ENCODE measurements at places on chromosomes 2 and 18. TPM values are rescaled to one million over a fixed set of nuclear protein-coding genes. Genes with fewer than 3 reads are reported as not detected.

DNA sequence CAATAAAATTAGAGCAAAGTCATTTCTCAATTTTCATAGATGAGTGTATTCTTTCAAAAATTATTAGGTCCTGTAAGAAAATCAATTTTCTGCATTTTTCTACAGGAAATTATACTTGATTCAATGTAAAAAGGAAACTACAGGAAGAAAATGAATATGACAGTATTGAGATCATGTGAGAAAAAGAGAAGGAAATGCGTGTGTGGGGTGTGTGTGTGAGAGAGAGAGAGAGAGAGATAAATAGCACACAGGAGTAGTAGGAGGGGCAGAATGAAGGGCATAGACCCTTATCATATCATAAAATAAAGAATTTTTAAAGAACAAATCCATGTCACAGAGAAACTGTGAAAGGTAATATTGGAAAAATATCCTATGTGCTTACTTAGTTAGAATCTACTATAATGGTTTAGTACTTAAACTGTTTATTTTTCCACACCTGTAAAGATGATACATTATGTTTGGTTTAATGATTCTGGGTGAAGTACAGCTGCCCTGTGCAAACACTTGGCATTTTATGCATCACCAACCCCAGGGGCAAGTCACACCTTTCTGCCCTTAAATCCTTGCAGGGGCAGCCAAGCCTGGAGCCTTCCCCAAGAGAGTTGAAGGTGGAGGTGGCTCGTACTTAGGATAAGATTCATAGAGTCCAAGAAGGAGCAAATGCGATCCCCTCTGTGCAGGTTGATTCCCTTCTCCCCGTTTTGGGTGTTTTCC is 276.4 kb downstream of the TGIF1 start:
- DNase-seq: no peak

- no peak for DNase-seq
Measured at GRCh38 chr2:180524499-180524898, 455.9 kb upstream of the UBE2E3 start.

The VWA3B gene
- total RNA-seq: not detected

The DYSF gene
- total RNA-seq: 10.1 TPM

The MARS2 gene
- total RNA-seq: 8.3 TPM

GRCh38 chr2:165573534-165574461 is 104.3 kb downstream of the CSRNP3 start:
- no peak for DNase-seq

- DNase-seq: no peak
Measured at GRCh38 chr18:12879840-12880540, 4.0 kb downstream of the PTPN2 start.

The C2orf15 gene
- not detected for total RNA-seq

- DNase-seq: no peak
Measured at GRCh38 chr18:25053466-25053865, 298.5 kb downstream of the ZNF521 start.

- DNase-seq: no peak
Measured at GRCh38 chr2:170339750-170340692, 162.1 kb downstream of the MYO3B start.

DNA sequence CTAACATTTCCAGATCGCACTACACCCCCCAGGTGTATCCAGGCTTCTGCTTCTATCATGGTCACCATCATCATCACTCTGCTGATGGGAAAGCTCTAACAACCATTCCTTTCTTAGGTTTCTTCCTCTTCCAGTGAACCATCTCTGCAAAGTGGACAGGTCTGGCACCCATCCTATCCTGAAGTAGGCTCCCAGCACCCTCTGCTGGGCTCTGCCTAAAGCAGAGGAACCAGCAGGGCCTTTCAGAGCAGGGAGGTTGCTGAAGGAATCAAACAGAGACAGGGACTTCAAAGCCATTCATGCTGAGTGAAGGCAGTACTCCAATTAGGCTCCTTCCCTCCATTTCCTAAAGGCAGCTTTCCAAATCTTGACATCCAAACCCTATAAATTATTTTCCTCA is 27.2 kb upstream of the SATB2 start:
- no peak for DNase-seq

The CD302 gene
- 56.5 TPM for total RNA-seq

- DNase-seq: no peak
Measured at GRCh38 chr2:210366675-210367080, 51.7 kb upstream of the MYL1 start.

The LYG2 gene
- not detected for total RNA-seq

The MC2R gene
- total RNA-seq: not detected

GRCh38 chr2:12493031-12493513 is 223.7 kb upstream of the TRIB2 start:
- no peak for DNase-seq

- peak; percentile 47 for DNase-seq
Measured at GRCh38 chr2:48228345-48228684, 301.6 kb upstream of the STON1 start.

GRCh38 chr2:26363323-26363722 is 16.7 kb upstream of the ADGRF3 start:
- DNase-seq: no peak

DNA sequence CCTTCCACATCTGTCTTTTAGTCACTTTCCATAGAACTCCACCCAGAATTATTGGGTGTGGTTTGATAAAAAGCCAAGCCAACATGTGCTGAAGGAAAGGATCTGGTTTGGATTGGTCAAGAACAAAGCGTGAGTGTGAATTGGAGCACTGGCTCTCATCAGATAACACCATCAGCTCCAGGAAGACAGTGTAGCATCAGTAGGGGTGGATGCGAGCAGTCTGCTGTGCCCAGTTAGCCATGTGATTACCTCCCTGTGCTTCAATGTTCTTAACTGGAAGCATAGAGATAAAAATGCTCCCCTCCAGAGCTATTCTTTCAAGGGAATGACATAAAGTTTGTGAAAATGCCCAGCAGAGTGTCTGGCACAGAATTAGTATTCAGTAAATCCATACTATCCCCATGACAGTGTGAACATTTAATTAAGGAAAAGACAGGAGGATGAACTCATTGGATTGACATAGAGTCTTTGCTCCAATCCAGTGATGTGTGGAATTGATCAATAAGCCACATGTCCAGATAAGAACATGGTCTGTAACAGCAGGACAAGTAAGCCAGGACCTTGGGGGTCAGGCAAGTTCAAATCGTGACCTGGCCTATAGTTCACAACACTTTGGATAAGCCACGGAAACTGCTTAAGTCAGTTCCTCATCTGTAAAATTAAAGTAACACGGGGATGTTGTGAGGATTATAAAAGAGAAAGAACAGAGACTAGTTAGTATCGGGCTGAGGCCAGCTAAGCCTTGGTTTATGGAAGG is 68.0 kb downstream of the FAM124B start:
- DNase-seq: no peak

DNA sequence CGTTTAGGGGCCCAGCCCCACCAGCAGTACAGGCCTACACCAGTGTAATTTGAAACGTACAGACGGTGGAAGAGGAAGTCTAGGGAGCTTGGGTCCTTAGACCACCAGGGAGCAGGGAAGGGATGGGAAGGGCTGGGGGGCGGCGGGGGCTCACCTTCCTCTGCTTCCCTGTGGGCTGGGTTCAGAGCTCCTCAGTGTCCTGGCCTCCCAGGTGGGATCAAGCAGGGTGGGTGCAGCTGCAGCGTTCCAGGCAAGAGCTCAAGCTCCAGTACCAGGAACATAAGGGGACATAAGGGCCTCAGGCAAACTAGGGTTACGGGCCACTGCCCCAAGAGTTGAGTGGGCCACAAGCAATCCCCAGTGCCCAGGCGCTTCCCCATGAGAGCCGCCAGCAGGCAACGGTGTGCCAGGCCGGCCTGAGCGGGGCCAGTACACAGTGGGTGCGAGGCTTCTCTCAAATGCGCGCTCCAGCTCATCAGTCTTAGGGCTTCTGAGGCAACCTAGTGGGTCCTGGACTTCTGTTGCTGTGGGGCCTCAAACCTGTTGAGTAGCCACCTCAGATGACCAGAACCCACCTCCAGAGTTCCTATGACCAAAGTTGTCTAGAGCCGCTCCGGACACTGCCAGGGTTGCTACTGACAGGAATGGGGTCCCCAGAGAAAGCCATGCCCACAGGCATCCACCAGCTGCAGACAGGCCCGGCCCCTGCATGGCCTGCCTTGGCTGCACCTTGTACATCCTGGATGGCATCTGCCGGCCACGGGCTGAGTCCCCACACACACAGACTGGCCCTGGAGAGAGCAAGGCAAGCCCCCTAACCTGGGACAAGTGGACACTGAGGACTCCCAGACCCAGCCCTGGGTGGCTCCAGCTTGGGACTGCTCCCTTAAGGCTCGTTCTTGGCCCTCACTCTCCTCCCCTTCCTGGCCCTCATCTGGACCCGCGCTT is 5.2 kb downstream of the ANKRD23 start:
- no peak for DNase-seq

- no peak for DNase-seq
Measured at GRCh38 chr2:57884281-57884680, 162.3 kb upstream of the VRK2 start.

DNA sequence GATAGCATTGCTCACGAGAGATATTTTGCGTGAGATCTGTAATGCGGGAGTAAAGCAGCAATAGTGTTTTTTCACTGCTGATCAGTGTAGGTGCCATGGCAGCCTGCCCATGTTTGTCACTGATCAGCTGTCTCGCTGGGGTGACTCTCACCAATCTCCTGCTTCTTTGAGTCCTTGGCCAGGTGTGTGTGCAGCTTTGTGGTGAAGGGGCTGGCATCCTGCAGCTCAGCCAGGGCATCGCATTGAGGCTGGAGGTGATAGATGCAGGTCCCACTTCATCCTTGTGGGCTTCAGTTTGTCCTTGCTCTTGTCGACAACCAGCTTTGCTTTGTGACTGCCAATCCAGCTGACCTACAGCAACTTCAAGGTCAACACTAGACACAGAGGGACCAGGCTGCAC is 258.3 kb upstream of the CXCR4 start:
- no peak for DNase-seq

- no peak for DNase-seq
Measured at GRCh38 chr2:236616624-236617023, 47.0 kb downstream of the ACKR3 start.

GRCh38 chr2:3639653-3640052 is 18.3 kb upstream of the ALLC start:
- DNase-seq: peak; percentile 58

The UCN gene
- 3.2 TPM for total RNA-seq

GRCh38 chr18:32175265-32175664 is 14.6 kb upstream of the MEP1B start:
- no peak for DNase-seq

- DNase-seq: no peak
Measured at GRCh38 chr2:100248044-100248330, 74.3 kb downstream of the LONRF2 start.

GRCh38 chr18:56992777-56993176 is 154.1 kb upstream of the BOD1L2 start:
- DNase-seq: no peak

- no peak for DNase-seq
Measured at GRCh38 chr2:101359410-101359954, 27.8 kb downstream of the CREG2 start.

- no peak for DNase-seq
Measured at GRCh38 chr2:116874021-116874420, 940.5 kb upstream of the DDX18 start.

The AMER3 gene
- total RNA-seq: not detected

GRCh38 chr2:191526091-191526490 is 151.8 kb upstream of the NABP1 start:
- no peak for DNase-seq

The CPO gene
- not detected for total RNA-seq

DNA sequence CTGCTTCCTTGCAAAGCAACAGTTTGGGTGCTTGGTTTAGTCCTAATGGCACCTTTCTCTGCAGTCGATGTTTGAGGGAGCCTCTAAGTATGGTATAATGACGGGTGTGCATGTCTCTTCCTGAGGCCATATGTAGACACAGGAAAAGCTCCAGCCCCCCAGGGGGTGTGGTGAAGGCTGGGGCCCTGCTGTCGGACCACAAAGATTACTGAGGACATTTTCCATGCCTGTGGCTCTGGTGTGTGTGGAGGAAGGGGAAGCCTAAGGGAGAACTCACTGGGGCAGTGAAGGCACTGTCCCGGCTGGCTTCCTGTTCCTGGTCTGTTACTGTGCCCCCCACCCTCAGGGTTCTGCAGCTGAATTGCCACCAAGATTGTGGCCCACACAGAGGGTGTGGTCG is 187.1 kb downstream of the FHOD3 start:
- no peak for DNase-seq

DNA sequence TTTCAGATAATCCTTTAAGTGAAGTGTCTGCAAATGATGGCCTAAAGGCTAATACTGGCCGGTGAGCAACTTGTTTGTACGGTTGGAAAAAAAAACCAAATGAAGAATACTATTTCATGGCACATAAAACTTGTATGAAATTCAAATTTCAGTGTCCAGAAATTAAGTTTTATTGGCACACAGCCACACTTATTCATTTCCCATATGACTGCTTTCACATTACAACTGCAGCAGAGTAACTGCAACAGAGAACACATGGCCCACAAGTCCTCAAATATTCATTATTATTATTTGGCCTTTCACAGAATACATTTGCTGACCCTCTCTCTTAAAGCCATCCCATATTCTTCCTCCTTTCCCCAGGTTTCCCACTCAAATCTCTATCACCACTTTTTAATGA is 1268.6 kb downstream of the LRP1B start:
- no peak for DNase-seq

- no peak for DNase-seq
Measured at GRCh38 chr2:158882297-158882696, 86.1 kb upstream of the TANC1 start.

DNA sequence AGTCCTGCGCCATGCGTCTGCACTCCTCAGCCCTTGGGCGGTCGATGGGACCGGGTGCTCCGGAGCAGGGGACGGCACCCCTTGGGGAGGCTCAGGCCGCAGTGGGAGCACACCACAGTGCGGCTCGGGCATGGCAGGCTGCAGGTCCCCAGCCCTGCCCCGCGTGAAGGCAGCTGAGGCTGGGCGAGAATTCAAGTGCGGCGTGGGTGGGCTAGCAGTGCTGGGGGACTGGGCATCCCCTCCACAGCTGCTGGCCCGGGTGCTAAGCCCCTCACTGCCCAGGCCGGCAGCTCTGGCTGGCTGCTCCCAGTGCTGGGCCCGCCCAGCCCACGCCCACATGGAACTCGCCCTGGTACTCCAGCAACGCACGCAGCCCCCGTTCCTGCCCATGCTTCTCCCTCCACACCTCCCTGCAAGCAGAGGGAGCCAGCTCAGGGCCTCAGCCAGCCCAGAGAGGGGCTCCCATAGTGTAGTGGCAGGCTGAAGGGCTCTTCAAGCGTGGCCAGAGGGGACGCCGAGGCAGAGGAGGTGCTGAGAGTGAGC is 198.3 kb upstream of the CNTNAP5 start:
- no peak for DNase-seq

DNA sequence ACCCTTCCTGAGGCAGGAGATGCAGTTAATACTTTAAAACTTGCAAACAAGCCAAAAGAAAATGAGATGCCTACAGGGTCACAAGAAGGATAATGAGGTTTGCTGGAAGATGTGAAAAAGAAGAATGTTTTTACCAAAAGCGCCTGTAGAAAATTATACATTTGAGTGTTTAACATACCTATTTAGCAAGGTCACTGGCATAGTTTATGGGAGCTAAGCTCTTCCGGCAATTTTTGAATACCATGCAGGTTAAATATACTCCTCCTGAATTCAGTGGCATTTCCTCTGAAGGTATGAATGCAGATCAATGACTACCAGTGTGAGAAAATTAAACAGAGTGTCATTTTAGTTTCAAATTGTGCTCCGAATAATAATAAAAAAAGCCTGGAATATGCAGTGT is 21.2 kb upstream of the MAP3K20 start:
- no peak for DNase-seq

GRCh38 chr2:4576075-4576474 is 872.7 kb downstream of the DCDC2C start:
- DNase-seq: no peak

Data from vagina (tissue), 2 donors.